ENCODE measurements at places on chromosomes 3 and 15.

DNA sequence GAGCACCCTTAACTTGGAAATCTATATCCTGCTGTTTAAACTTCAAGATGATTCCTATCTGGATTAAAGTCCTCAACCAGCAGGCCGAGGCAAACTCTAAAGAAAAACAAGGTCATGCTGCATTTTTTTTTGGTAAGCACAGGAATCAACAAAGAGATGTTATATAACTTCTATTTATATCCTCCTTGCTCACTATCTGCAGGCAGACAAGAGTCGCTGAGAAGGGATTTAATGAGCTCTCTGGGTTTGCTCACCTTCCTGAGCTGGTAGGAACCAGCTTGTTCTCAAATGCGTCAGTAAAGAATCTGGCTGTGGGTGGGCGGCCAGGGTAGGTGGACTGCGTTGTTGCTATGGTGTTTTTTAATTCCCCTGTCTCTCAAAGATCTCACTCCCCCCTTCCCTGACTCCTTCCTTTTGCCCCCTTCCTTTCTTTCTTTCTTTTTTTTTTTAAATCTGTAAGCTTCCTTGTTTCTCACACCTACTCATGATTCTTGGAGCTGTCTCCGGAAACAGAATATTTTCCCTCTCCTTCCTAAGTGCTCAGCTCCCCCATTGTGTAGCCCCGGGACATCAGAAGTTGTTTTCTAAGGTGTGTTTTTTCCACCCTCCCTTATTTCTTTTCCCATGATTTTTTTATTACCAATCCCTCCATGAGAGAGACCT lies 228.8 kb upstream of the BHLHE40 start:
- DNase-seq = no peak

DNA sequence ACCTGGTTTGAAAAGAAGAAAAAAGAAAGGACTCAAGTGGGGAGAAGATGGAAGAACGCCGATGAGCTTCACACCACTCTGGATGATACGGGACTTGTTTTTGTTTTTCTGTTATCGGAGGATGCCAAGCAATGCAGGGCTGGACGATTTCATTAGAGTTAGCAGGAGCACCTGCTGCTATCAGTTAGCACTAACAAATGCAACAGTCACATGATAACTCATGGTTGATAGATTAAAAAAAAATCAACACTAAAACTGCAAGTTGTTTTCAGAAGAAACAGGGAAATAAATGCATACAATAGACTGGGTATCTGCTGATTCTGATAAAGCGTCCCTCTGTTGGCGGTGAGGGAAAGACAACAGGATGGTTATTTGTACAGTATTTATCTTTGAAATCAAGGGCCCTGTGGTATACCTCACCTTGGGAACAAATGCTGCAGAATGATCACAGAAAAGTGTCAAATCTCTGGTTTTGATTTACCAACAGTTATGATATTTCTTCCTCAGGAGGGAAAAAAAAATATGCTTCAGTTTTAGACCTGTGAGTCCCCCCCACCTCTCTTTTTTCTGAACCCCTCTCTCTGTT lies 575.1 kb downstream of the FOXP1 start:
- DNase-seq = no peak

GRCh38 chr3:189132231-189132671 lies 39.5 kb upstream of the TPRG1 start:
- peak; percentile 65 for DNase-seq

- DNase-seq = no peak
Measured at GRCh38 chr3:101544161-101544850, 17.4 kb upstream of the TRMT10C start.

GRCh38 chr15:49688135-49688790 lies 67.4 kb downstream of the DTWD1 start:
- no peak for DNase-seq

GRCh38 chr15:56724232-56724631 lies 9.1 kb downstream of the ZNF280D start:
- no peak for DNase-seq

DNA sequence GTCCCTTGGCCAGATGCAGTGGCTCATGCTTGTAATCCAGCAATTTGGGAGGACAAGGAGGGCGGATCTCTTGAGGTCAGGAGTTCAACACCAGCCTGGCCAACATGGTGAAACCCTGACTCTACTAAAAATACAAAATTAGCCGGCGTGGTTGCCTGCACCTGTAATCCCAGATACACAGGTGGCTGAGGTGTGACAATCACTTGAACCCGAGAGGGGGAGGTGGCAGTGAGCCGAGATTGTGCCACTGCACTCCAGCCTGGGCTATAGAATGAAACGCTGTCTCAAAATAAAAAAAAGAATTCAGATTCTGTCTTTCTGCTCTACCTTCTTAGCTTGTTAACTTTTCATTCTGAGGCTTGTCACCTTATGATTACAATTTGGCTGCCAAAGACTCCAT lies 22.1 kb downstream of the MYO5A start:
- DNase-seq = no peak

GRCh38 chr3:56125358-56126005 lies 342.8 kb downstream of the ERC2 start:
- DNase-seq = no peak
